ENCODE measurements at places on chromosomes 13 and 19. TPM values are rescaled to one million over a fixed set of nuclear protein-coding genes. Genes with fewer than 3 reads are reported as not detected.

- DNase-seq = no peak
Observed at GRCh38 chr13:64672751-64673150, 2557.4 kb downstream of the PCDH9 start.

GRCh38 chr13:39559847-39560246, 43.1 kb downstream of the LHFPL6 start:
- DNase-seq = no peak

GRCh38 chr19:42576241-42576640, 18.5 kb downstream of the CEACAM8 start:
- no peak for DNase-seq

CLDND2 gene
- not detected for total RNA-seq

DNA sequence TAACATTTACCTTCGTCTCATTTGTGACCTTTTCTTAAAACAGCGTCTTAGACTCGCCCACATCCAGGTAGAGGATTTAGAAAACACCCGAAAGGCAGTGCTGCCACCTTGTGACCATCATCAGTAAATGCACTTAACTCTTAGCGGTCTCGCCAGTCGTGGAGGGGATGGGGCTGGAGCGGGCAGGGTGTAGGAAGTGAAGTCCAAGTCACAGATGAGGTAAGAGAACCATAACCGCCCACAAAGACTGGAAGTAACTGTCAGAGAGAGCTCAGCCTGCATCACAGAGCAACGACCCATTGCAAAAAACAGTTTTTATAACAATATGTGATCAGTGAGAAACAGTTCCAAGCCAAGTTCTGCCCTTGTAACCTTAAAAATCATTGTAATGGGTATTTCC, 10.7 kb upstream of the CEACAM3 start:
- DNase-seq = peak; percentile 50

DNA sequence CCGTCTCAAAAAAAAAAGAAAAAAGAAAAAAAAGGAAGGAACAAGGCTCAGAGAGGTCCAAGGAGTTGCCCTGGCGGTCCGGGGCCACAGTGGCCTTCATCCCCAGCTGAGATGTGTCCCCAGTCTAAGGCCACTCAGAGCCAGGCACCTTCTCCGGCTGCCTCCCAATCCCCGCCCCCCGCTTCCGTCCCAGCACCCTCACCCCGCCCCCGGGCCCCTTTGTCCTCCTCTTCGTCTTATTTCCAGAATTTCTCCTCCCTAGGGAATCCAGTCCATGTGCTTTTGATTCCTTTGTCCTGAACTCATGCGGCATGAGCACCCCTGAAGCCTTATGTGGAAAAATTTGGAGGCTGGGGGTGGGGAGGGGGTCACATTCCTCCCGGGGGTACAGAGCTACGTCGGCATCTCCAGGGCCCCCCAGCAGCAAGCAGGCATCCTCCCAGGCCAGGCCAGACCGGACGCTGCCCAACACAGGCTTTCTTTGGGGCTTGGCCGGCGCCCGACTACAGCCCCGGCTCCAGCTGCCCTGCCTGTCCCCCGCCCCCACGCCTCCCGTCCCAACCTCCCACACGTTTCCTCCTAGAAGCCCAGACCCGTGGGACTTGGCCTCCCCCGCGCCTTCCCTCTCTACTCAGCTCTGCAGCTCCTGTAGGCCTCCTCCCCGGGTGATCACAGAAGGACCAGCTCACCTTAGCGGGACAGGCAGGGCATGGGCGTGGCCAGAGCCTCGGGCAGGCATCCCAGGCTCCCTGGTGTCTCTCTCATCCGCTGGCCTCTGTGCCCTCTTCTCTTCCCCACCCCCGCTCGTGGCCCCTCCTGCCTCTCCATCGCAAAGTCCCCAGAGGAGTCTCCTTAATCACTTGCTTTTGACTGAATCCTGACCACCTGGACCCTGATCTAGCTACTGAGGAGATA, 17.8 kb upstream of the ADGRE5 start:
- DNase-seq = peak; percentile 90

B3GLCT gene
- 21.7 TPM for total RNA-seq

DNA sequence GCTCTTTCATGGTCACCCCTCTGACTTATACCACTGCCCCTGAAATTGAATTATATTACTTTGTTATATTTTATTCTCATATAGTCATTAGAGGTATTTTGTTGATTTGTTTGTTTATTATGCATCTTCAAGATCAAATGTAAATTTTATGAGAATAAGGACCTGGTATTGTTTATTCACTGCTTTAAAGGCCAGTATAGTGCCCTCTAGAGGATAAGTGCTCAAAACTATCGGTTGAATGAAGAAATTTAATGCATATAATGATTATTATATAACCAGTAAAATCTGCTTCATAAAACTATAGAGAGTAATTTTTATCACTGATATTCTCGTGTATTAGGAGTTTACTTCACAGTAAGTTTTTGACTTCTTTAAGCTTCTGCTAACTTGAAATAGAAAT, 1401.9 kb downstream of the SLITRK1 start:
- no peak for DNase-seq

PSPC1 gene
- 26.3 TPM for total RNA-seq

DNA sequence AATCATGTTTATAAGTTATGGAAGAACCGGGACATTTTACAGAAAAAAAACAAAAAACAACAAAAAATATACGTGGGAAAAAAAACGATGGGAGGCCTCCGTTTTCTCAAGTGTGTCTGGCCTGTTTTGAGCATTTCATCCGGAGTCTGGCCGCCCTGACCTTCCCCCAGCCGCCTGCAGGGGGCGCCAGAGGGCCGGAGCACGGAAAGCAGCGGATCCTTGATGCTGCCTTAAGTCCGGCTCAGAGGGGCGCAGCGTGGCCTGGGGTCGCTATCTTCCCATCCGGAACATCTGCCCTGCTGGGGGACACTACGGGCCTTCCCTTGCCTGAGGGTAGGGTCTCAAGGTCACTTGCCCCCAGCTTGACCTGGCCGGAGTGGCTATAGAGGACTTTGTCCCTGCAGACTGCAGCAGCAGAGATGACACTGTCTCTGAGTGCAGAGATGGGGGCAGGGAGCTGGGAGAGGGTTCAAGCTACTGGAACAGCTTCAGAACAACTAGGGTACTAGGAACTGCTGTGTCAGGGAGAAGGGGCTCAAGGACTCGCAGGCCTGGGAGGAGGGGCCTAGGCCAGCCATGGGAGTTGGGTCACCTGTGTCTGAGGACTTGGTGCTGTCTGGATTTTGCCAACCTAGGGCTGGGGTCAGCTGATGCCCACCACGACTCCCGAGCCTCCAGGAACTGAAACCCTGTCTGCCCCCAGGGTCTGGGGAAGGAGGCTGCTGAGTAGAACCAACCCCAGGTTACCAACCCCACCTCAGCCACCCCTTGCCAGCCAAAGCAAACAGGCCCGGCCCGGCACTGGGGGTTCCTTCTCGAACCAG, 1.8 kb upstream of the APOE start:
- peak; percentile 63 for DNase-seq

- DNase-seq = peak; percentile 24
Observed at GRCh38 chr19:5139583-5140325, 170.8 kb downstream of the KDM4B start.

DNA sequence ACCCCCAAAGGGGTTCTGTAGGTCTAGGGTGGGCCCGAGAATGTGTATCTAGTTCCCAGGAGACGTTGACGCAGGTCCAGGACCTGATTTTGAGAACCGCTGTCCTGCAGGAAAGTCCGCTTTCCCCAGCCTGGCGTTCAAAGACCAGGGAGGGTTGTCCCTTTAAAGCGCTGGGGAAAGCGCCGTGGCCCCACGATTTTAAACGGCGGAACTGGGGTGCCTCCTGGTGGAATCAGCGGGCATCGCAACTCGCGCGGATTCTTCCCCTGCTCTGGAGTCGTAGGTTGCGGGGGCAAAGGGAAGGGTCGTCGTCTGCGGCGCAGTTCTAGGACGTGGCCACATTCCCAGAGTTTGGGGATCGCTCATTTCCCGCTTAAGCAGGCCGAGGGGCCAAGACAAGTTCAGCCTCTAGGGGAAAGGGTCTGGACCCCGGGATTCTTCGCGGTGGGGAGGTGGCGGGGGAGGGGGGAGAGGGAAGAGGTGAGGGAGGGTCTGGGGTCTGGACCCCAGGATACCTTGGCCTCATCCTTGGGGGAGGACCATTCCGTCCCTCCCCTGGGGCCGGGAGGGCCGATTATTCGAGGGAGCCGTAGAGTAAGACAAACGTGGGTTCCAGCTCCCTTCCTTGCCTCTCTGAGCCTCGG, 7.7 kb downstream of the PNMA8B start:
- DNase-seq = peak; percentile 76

- peak; percentile 57 for DNase-seq
Observed at GRCh38 chr13:26929971-26930730, 169.6 kb upstream of the GPR12 start.

DNA sequence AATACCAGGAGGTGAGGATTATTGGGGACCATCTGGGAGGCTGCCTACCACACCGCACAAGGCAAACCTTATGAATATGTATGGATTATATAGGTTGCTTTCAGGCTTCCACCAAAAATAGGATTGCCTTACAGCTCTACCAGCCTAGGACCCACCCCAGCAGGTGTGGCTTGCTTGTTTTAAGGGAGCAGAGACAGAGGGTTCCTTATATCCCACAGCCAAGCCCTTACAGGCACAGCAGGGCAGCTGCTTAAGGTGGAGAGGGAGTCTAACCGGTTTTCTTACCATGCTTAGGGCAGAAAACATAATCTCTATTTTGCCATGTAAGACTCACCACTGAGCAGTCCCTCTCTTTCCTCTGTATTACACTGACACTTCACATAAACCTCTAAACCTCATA, 16.1 kb upstream of the TTYH1 start:
- no peak for DNase-seq

- peak; percentile 34 for DNase-seq
Observed at GRCh38 chr13:39765801-39766463, 110.5 kb downstream of the COG6 start.

GRCh38 chr19:5271145-5271544, 69.5 kb downstream of the PTPRS start:
- no peak for DNase-seq

DNA sequence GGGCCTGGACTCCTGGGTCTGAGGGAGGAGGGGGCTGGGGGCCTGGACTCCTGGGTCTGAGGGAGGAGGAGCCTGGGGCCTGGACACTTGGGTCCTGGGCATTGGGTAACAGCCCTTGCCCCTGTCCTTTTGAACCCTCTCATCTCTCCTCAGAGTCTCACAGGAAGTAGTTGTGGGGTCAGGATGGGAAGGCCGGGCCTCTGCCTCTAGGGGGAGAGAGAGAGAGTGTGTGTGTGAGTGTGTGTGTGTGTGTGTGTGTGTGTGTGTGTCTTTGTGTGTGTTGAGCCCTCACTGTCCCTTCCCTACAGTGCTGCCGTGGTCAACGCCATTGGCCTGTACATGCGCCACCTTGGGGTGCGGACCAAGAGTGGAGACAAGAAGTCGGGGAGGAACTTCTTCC, 10.9 kb downstream of the ARHGEF1 start:
- no peak for DNase-seq

EDDM13 gene
- total RNA-seq = not detected

Data from heart left ventricle (tissue), 16 donors.